Stimulated activated CD8-positive, alpha-beta memory T cell treated with anti-CD3 and anti-CD28 coated beads, Interleukin-2, amount 100 ng/mL, for 48 hours (primary cell): ENCODE measurements at places on chromosomes 1 and 21.

DNA sequence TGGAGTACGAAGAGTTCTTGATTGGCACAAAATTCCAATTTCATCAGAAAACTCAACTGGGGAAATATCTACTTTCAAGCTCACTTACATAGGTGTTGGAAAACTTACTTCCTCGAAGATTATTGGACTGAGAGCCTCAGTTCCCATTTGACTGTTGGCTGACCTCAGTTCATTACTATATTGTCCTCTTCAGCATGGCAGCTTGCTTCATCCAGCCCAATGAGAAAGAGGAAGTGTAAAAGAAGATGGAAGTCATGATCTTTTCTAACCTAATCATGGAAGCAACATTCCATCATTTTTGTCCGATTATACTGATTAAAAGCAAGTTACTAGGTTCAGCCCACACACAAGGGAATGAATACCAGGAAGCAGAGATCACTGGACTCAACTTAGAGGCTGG lies 49.4 kb downstream of the HSD3B1 start:
- DNase-seq, result no peak

- DNase-seq, result no peak
Measured at GRCh38 chr1:227260433-227260832, 57.9 kb downstream of the CDC42BPA start.

DNA sequence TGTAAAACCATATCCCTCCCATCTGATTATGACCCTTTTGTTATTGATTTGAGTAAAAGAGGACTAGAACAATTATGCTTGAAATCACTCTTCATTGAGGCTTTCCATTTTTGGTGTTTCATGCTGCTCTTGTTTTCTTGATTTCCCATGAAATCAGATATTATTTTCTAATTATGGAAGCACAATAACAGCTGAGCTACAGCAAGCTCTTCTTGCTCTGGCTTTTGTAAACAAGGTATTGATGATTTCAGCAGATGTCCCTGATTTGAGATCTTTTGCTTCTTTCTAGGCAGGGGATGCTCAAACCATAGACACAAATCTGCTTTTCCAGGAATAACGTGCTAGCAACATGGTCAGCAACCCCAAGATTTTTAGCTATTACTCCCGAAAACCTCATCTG lies 607.8 kb downstream of the NCAM2 start:
- DNase-seq, result no peak

GRCh38 chr1:203287109-203287893 lies 18.0 kb upstream of the BTG2 start:
- DNase-seq, result peak; percentile 56

- DNase-seq, result no peak
Measured at GRCh38 chr21:29078869-29079767, 5.7 kb upstream of the CCT8 start.

- DNase-seq, result no peak
Measured at GRCh38 chr1:153099461-153100045, 5.2 kb upstream of the SPRR2E start.

DNA sequence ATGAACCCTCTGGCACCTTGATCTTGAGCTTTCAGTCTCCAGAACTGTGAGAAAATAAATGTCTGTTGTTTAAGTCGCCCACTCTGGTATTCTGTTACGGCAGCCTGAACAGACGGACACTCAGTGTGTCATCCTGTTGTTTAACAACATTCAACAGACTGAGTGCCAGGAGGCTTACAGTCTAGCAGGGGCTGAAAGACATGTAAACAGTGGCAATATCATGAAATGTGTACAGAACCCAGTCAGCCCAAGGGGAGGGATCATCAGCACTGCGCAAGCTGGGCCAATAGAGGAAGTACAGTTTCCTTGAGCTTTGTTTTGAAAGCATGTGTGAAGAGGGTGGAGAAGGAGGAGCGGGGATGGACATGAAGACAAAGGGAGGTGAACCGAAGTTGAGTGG lies 13.6 kb downstream of the DIP2A start:
- no peak for DNase-seq
